ENCODE measurements at places on chromosomes 2 and 18. TPM values are rescaled to one million over a fixed set of nuclear protein-coding genes. Genes with fewer than 3 reads are reported as not detected.

DNA sequence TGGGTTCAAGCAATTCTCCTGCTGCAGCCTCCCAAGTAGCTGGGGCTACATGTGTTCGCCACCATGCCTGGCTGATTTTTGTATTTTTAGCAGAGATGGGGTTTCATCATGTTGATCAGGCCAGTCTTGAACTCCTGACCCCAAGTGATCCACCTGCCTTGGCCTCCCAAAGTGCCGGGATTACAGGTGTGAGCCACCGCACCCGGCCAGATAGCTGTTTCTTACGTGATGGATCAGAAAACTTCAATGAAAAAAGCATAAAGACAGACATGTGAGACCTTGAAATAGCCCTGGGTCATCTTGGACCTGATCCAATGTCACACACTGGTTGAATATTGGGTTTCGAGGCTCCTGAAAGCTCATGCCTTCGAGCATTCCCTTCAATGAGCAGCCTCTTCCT is 66.7 kb upstream of the RTN4 start:
- no peak for DNase-seq

- no peak for DNase-seq
Measured at GRCh38 chr18:76169733-76170132, 325.3 kb downstream of the ZNF516 start.

DNA sequence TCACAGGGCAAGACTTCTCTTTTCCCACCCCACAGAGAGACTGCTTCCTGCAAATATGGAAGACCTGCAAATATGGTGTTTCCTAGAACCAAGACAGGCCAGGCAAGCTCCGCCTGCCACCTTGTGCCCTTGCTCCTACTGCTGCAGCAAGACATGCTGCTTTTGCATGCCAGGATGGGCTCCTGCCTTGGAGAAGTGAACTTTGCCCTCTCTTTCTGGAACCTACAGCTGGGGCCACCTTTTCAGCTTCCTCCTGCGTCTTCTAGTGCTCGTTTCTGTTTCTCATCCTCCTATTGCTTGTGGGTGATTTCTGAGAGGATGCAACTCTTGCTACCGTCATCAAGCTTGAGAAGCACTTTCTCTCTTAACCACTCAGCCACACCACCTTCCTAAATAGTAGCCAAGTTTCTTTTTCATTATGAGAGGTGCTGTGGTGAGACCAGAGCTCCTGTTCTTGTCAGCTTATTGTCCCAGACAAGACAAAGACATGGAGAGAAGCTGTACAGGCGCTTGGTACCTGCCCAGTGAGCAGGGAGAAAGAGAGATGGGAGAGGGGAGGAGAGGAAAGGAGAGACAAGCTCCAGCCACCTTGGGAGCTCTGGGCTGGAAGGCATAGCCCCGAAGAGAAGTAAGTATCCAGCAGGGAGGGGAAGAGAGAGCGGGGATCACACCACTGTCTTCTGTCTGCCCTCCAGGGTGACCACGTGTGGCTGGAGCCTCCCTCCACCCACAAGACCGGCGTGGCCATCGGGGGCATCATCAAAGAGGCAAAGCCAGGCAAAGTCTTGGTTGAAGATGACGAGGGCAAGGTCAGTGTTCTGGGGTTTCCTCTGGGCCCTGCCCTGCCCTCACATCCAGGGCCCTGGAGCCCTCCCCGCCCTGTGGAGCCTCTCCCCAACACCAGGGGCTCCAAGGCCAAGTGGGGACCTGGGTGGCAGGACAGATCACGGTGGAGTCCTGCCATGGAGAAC is 28.3 kb downstream of the MYO7B start:
- DNase-seq, result no peak

GRCh38 chr2:9538000-9538507 is 17.6 kb downstream of the ADAM17 start:
- DNase-seq, result no peak

DNA sequence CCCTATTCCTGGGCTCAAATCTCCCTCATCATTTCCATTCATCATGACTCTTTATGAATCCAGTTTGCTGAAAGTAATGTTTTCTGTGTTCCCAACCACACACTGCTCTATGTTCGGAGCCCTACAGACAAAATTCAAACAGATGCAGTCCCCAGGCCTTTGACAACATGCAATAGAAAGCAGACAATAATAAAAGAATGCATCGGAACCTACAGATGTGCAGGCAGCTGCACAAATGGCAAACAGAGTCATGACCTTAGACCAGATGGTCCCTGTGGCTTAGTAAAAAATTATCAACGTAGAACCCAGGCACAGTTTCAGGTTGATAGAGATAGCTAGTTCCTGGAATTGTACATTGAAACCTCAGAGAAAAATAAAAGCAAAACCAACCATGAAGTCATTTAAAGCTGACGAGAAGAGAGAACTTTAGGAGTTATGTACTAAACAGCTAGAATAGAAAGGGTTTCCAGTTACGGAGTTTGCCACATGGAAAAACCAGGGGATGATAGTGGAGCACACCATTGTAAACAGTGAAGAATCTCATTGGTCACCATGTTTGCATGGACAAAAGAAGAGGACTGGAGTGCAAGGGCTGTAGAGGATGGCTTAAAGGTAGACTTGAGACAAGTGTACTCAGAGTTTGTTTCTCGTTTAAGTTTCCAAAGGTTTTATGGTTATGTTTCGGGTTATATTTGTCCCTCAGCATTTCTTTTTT is 23.2 kb upstream of the ACVR1 start:
- no peak for DNase-seq

GRCh38 chr18:21389283-21389682 is 147.3 kb downstream of the GREB1L start:
- no peak for DNase-seq

- no peak for DNase-seq
Measured at GRCh38 chr2:223971-224760, 39.7 kb downstream of the SH3YL1 start.

DNA sequence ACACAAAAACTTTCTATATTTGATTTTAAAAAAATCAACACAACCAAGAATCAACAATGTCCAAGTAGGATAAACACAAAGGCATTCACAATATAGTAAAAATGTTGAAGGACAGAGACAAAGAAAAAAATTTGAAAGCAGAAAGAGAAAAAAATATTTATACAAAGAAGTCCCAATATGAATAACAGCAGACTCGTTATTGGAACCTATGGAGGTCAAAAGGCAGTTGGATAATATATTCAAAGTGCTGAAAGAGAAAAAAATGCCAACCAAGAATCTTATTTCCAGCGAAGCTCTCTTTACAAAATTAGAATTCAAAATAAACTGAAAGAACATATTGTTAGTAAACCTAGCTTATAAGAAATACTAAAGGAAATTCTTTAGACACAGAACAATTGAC is 859.5 kb downstream of the LRP1B start:
- no peak for DNase-seq

DNA sequence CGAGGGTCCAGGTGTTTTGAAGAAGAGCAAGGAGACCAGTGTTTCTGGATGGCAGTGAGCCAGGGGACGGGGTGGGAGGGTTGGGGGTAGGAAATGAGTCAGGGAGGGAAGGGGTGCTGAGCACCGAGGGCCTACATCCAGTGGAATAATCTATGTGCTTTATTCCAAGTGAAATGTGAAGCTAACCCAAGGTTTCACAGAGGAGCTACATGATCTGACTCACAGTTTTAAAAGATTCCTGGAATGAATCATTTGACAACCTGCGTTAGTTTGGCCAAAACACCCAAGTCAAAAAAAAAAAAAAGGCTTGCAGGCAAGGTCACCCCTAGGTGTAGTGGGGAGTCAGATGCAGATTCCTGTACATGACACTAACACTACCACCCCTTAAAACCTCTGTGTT is 419.7 kb upstream of the MEX3C start:
- DNase-seq, result no peak

DNA sequence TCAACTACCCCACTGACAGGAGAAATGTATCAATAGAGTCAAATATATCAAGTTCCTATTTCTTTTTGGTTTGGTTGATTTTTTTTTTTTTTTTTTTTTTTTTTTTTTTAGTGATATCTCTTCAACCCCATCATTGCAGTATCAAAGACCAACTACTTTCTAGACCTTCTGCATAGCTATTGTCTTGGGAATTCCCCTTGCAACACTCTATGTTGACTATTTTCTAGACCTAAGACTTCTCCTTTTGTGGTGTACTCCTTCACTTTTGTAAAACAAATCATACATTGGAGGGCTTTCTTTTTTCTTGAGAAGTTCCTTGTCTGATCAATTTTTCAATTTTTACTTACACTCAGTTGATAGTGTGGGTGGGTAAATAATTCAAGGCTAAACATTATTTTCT is 46.5 kb upstream of the NR4A2 start:
- DNase-seq, result no peak

Gene TUBB8B
- not detected for total RNA-seq

Gene LNPK
- 42.1 TPM for total RNA-seq

Gene RAB31
- total RNA-seq, result 53.4 TPM

Gene DNAJC5G
- total RNA-seq, result not detected

Gene ONECUT2
- not detected for total RNA-seq

Gene DSC2
- 7.4 TPM for total RNA-seq

Gene KIAA2012
- total RNA-seq, result not detected

Gene LYPD6B
- not detected for total RNA-seq

All from sciatic nerve (tissue), 2 donors.